Activated CD4-positive, alpha-beta T cell treated with anti-CD3 and anti-CD28 coated beads, Interleukin-10, Interleukin-2, amounts not matched to agents 100 ng/mL and 50 ng/mL, durations not matched to agents 16 hours and 8 hours (primary cell): ENCODE measurements at places on chromosomes 11 and 22.

- no peak for DNase-seq
Measured at GRCh38 chr22:31094021-31094551, 13.0 kb downstream of the SMTN start.

GRCh38 chr11:122150216-122151124 is 34.5 kb upstream of the BLID start:
- DNase-seq, result no peak

DNA sequence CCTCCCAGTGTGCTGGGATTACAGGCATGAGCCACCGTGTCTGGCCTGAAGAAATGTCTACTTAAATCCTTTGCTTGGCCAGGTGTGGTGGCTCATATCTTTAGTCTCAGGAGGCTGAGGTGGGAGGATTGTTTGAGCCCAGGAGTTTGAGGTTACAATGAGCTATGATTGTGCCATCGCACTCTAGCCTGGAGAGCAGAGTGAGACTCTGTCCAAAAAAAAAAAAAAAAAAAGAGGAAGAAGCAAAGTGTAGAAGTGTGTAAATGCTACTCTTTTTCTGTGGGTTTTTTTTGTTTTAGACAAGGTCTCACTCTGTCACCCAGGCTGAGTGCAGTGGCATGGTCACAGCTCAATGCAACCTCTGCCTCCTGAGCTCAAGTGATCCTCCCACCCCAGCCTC is 6.4 kb upstream of the ATG16L2 start:
- no peak for DNase-seq

- DNase-seq, result no peak
Measured at GRCh38 chr22:28815111-28815510, 14.7 kb upstream of the XBP1 start.

DNA sequence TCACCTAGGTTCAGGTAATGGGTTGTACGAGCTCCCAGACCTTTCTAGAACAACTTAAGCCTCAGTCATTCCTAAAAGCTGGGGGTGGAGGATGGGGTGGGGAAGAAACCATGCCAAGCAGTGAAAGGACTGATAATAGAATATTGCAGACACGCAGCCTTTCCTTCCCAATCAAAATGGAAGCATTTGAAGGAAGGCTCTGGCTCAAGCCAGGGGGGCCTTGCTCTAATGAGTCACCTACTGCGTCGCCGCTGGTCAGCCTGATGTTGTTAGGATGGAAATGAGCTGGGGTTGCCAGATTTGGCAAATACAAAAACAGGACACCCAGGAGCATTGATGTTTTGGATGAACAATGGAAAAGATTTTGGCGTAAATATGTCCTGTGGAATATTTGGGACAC is 6.2 kb downstream of the SYT12 start:
- no peak for DNase-seq
